Activated CD4-positive, CD25-positive, alpha-beta regulatory T cell (primary cell): ENCODE measurements at places on chromosomes 6 and 20.
A peak's percentile ranks its signal among the peaks of the same experiment; 100 is the strongest.

- DNase-seq = no peak
Observed at GRCh38 chr6:35581633-35582032, 68.9 kb upstream of the TULP1 start.

DNA sequence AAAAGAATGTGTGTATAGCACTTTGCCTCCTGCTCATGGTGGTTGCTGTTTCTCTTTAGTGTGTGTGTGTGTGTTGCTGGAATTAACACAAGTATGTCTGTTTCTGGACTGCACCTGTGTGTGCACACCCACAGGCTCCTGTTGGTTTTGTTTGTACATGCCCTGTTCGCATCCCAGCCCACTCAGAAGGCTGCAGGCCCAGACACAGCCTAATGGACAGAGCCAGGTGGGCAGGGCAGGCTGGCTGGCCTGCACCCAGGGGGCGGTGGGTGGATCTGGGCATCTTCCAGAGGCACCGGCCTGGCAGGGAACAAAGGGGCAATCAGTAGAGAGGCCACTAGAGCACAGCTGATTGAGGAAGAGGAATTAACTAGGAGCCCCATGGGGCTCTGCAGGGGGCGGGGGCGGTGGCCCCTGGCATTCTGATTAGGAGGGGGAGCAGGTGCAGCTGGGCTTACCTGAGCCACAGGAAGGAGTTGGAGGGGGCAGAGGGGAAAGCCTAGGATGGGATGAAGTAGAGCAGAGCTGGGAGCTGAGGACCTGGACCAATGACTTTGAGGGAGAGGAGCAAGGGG lies 21.9 kb downstream of the CD40 start:
- no peak for DNase-seq

GRCh38 chr6:36621371-36621855 lies 27.3 kb downstream of the SRSF3 start:
- no peak for DNase-seq

DNA sequence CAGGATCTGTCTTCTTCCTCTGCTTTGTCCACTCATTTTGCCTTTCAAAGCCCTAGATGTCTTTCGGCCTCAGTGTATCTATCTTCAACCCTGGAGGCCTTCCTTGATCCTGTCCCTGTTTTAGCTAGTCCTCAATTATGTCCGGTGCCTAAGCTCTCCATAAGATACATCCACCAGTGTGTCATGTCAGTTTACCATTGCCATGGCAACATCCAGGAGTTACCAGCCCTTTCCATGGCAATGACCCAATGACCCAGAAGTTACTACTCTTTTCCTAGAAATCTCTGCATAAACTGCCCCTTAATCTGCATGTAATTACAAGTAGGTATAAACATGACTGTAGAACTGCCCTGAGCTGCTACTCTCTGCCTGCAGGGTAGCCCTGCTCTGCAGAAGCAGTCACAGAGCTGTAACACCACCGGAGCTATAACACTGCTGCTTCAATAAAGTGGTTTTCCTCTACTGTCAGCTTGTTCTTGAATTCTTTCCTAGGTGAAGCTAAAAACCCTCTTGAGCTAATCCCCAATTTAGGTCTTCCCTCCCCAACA lies 712.1 kb upstream of the AGPAT4 start:
- no peak for DNase-seq

- no peak for DNase-seq
Observed at GRCh38 chr6:31877651-31878161, 1.1 kb downstream of the SLC44A4 start.

GRCh38 chr6:152981989-152982903 lies 595 bp downstream of the FBXO5 start:
- DNase-seq = peak; percentile 38

DNA sequence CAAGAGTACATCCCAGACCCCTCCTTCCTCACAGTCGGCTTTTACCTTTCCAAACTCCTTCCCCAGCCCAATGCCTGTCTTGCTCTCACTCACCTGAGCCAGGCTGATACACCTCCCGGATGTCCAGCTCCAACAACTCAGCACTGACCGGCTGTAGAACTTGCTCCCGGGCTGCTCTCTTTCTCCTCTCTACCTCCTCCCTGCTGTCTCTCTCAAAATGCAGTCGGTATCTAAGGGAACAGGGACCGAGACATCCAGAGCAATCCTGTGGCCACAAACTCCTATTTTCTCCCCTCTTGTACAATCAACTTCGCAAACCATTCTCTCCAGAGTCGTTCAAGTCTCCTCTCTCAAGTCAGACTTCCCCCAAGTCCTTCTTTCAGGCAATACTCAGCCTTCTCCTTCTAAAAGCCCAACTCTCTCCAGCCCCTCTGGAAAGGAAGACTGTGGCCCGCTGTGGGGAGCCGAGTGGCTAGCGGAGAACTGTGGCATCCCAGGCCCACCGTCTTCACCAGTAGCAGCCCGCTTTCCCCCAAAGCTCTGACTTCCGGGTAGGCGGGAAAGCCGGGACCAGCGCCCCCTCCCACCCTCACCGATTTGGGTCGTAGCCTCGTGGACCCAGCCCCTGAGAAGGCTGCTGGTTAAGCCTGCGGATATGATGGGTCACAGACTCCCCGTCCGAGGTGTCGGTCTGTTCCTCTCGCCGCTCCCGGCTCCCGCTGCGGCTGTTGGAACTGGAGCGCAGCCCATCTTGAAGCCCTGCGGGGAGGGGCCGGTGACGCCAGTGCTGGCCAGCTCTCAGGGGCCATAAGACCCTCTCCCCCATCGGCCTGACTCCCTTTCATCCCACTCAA lies 1.1 kb downstream of the GNL1 start:
- DNase-seq = no peak

- no peak for DNase-seq
Observed at GRCh38 chr6:11586117-11586516, 48.6 kb downstream of the TMEM170B start.

DNA sequence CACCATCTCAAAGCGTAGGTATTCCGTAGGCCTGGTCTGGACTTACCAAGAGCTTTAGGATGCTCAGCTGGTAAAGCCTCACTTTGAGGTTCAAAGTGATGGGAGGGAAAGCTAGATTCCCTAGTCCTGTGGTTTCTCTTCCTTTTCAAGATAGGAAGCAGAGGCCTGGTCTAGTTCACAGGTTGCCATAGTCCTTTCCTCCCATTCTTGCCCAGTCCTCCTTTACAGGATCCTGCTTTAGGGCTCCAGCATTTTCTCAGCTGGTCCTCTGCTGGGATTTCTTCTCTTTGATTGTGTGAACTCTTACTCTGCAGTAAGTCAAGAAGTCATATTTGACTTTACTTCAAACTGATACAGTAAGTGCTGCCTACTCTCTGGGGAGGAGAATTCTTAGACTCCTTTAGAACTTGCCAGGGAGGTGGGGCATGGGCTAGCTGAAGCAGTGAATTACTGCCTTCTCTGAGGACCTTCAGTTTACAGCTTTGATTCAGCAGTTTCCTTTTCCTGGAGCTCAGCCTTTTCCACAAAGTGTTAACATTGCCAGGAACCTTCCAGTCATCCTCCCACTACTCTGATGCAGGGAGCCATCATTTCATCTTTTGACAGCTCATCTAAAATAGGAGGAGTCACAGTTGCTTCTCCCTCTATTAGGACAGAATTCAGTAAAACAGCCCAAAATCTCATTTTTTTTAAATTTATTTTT lies 42.8 kb upstream of the PLCG1 start:
- no peak for DNase-seq
